ENCODE measurements at places on chromosomes 1 and 21. TPM values are rescaled to one million over a fixed set of nuclear protein-coding genes. Genes with fewer than 3 reads are reported as not detected.

KRTAP19-1 gene
- not detected for total RNA-seq

DNA sequence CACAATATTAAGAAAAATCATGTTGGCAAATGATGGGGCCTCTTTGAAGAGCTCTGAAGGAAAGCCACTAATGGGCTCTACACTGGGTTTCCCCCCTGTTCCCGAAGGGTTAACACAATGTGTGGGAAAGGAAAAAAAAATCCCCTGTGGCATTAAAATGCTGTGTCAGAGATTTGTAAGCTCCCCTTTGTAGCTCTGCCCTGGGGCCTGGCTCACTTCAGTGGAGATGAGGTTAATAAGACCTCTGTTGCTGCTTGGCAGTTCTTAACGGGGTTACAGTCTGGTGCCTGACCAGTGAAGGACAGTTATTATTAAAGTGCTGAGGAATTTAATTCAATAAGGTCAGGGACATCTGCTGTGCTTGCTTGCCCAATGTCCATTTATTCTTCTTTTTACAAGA lies 129.7 kb upstream of the UBE2U start:
- no peak overlapping the region for H3K27ac ChIP-seq
- no peaks in the 10 kb centered on the region for H3K27me3 ChIP-seq
- H3K4me3 ChIP-seq: no peak overlapping the region
- no peak for DNase-seq
- H3K4me1 ChIP-seq: peaks cover 25% of the 10 kb centered on the region
- no peaks in the 10 kb centered on the region for H3K36me3 ChIP-seq

DNA sequence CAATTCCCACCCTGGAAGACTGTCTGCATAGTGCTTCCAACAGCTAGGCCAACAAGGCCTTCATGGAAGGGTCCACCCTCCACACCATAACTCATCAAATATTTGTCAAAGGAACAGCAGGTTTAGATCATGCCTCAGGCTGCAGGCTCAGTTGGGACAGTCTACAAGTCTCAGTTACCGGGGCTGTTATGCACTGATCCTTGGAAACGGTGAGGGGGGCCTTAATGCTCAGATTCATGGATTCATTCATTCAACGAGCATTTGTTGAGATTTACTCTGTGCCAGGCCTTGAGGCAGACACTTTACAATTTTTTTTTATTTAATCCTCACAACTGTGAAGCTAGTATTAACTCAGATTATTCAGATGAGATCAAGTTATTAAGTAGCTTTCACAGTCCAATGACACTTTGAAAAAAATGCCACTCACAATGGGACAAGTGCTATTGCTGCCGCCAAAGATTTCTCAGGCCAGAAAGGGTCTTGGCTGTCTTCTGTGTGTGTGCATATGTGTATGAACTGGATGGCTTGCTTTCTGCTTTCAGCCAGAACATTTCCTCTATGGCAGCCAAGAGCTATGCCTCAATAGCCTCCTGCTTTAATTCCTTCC lies 8.9 kb upstream of the C1orf216 start:
- no peak for DNase-seq
- H3K27ac ChIP-seq: no peak overlapping the region

DNA sequence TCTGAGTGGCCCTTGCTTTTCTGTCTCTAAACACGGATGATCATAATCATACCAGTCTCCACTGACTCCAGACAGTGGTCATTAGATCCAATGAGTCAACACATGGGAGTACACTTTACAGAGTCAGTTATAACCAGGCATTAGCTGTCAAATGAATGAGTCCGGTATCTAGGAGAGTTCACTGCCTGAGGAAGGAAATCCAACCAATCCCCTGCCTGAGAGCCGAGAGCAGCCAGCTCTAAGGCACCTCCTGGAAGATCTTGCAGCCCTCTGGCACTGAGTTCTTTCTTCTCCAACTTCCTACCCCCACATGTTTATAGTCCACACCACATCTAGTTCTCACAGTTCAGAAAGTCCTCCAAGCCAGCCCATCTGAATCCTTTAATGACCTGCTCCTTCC lies 29.4 kb upstream of the RBM15 start:
- peaks cover 18% of the 10 kb centered on the region for H3K4me1 ChIP-seq
- no peak overlapping the region for H3K4me3 ChIP-seq
- no peak for DNase-seq
- no peak overlapping the region for H3K27ac ChIP-seq
- no peaks in the 10 kb centered on the region for H3K27me3 ChIP-seq
